Mesenchymal stem cell (in vitro differentiated cells and primary cell): ENCODE measurements at places on chromosomes 5 and 9.

- DNase-seq = no peak
Measured at GRCh38 chr5:53311681-53312080, 168.7 kb upstream of the FST start.

- no peak for DNase-seq
Measured at GRCh38 chr9:22742401-22742800, 295.8 kb downstream of the DMRTA1 start.

DNA sequence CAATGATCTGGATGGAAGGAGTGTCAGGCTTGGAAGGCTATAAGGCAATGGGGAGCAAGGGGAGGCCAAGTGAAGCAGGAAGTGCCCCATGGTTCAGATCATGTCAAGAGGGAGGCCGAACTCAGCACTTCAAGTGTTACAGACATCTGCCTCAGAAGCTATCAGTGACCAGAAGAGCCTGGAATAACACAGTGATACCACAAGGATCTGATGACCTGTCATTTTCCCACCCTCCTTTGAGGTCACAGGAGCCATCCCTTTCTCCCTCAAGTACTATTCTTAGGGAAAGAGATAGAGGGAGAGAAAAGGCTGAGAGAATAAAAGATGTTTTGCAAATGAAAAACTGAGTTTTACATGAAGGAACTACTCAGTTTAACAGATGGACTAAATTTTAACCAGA, 454.8 kb downstream of the CSNK1G3 start:
- DNase-seq = no peak

- peak; percentile 8 for DNase-seq
Measured at GRCh38 chr9:5714501-5715401, 85.8 kb downstream of the RIC1 start.

GRCh38 chr5:51908215-51908614, 525.0 kb downstream of the ISL1 start:
- DNase-seq = no peak

GRCh38 chr9:13750639-13751038, 471.1 kb upstream of the MPDZ start:
- DNase-seq = no peak

DNA sequence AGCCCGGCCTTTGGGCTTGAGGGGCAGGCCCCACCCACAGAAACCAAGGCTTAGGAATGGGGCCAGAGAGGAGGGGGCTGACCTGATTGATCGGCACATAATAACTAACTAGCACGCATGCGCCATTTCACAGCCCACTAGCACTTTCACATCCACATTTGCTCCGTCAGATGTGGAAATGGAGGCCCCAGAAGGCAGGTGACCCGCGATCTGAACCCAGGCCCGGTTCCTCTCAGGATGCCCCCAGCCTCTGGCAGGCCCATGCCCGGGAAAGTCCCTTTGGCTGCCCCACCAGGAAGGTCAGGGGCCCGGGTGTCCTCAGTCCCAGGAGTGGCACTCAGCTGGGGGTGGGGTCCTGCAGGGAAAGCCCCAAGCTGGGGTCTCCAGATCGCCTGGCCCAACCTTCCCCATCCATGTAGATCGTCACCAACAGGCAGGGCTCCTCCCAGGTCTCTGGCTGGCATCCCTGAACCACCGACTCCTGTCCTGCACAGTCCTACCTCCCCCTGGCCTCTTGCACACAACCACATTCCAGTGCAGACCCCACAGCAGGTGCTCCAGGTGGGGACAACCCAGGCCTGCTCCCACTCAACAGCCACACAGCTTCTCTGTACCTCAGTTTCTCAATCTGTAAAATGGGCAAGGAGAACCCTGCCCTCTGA, 46.7 kb downstream of the VAV2 start:
- DNase-seq = no peak

DNA sequence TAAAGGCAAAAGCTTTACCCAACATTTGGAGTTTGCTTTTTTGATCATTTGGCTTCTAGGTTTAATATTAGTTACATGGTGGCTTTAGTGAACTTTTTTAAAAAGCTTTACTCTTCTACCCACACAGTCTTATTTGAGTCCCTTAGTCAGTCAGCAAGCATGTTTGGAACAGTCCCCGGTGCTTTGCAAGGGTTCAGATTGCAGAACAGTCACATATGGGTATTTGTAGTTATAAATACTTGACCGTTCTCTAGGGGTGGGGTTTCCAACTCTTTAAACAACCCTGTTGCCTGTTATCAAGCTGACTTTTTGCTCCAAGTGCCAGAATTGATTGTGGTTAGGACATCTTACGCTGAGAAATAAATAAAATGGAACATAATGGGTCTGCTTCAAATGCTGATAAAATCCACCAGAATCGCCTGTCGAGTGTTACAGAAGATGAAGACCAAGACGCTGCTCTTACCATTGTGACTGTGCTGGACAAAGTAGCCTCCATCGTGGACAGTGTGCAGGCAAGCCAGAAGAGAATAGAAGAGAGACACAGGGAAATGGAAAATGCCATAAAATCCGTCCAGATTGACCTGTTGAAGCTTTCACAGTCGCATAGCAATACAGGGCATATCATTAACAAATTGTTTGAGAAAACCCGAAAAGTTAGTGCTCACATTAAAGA, at the start of gene CAVIN4:
TSS of gene CAVIN4 (plus strand) at position 304 of the 673 bp plus-strand sequence. CDS start at position 369, 65 bp downstream.
- DNase-seq = no peak

DNA sequence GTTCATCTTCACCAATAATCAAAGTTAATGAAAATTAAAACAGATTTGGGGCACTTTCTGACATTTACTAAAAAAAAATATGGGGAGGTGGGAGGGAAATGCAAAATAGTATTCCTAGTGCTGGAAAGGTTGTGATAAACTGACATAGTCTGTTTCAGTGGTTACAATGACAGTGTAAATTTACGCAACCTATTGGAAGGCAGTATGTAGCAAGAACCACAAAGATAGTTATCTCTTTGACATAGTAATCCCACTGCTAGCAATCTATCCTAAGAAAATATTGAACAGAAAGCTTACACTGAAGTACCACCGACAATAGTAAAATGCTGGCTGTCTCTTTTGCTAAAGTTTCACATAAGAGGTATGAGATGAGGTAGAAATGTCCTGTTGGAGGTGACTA, 15.1 kb upstream of the EPB41L4B start:
- no peak for DNase-seq

DNA sequence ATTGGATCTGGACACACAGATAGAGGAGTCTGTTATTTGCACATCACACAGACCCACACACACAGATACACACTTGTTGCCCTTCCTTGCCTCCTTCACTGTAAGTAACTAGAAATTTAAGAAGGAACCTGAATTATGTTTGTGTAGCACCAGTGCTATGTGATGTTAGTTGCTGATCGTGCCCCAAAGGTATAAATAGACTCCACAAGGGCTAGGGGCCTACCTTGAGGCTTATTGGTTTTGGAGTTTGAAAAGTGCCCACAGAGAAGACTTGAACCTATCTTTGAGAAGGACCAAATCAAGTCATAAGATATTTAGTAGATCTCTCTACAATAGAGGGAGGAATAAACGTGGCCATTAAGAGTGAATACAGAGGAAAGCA, 8.8 kb upstream of the TGFBI start:
- DNase-seq = no peak

DNA sequence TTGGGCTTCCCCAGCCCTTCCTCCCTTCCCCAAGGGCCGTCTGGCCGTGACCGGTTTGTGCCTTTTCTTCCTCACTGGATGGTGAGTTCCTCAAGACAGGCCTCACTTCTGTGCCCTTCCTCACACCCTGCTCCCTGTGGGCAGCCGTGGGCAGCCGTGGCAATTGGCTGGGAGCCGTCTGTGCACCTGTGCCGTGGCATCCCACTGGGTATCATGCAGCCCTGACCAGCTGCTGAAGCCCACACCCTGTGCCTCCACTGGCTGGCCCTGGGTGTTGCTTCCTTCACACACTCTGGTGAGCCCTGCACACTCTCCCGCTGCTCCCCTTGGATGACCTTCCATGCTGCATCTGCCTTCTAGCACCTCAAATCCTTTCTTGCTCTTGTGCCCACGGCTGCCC, 100.2 kb downstream of the COL5A1 start:
- DNase-seq = no peak

DNA sequence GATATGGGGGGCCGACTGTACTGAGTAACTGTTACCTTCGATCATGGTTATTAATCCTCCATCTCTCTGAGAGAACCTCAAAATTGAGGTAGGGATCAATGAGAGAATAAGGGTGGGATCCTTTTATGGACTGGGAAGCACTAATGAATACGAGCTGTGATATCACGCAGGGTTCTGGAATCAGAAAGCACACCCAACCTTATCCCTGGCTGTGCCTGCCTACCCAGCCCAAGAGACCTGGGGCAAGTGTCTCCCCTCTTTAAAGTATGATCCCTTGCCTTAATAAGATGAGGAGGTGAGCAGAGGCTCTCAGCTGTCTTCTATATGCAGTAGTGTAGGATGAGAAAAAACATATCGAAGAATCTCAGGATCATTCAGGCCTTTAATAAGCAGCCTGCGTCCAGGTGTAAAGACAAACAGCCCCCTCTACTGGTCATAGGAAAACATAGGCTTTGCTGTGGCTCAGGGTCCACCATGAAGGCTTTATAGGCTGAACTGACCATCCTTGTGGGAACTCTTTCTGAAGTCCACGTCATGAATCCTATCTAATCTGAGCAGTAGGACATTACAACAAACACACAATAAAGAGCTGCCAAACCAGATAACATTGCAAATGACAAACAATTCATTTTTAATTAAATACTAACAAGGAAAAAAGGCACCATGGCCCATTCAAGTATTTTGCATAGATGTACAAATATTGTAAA, 16.8 kb downstream of the NIPAL4 start:
- peak; percentile 79 for DNase-seq

DNA sequence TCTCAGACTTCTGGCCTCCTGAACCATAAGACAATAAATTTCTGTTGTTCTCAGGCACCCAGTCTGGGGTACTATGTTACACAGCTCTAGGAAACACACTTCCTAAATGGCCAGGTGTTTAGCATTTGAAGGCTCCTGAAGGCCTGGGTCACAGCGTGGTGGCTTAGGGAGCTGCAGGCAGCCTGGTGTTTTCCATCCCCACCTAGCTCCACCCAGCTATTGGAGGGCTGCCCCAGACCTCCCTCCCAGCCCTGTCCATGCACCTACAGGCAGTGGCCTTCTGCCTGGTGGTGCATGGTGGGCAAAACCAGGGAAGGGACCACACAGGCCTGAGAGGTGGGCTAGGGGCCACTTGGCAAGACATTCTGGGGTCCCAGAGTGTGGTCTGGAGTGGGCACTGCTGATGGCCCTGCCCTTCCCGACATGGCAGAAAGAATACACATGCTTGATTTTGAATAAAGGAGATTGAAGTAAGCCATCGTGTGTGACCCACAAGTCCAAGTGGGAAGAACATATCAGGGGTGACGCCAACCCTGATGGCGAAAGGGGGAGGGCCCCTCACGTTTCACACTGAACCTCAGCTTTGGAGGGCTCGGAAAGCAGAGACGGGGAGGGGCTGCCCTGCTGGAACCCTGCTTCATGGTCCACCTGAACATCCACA, 1.3 kb upstream of the SUSD3 start:
- no peak for DNase-seq

DNA sequence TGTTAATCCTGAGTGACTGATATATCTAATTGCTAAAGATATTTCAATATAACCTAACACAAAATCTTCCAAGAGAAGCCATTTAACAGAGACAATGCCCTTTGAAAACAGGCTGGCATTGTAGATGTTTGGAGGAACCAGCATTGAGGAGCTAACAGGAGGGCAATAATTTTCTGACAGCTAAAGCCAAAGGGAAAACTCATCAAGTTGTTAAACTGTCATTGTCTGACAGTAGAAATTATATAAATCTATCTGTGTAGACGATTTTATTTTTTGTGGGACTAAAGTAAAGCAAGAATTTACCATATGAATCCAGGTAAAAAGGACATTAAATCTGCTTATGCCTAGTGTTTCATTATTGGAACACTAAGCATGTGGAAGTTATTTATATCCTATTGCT, 500.2 kb upstream of the NMUR2 start:
- DNase-seq = no peak

DNA sequence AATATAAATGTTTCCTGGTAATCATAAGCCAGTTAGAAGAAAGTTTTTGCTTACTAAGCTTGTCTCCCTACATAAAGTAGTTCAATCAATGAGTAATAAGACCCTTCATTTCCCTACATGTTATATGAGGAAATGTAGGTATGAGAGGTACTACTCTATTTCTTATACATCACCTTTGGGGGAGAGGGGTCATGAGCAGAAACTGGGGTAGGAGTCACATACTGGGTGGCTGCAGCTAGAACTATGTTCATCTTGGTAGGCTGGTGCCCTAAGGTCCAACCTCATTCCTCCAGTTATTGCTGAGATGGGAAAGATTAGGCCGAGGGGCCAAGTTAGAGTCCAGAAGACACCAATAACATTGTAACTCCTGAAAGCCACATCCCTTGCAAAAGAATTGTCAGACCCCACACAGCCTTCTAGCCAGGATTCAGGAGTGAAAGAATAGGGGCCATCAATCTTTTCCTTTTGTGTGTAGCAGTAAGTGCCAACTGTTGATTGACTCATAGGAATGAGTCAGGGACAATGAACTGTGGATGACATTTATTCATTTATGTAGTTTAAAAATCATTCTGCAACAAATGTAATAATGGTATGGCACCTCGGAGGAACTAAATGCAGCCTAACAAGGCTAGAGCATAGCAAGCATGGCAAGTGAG, 21.6 kb upstream of the SREK1 start:
- no peak for DNase-seq

DNA sequence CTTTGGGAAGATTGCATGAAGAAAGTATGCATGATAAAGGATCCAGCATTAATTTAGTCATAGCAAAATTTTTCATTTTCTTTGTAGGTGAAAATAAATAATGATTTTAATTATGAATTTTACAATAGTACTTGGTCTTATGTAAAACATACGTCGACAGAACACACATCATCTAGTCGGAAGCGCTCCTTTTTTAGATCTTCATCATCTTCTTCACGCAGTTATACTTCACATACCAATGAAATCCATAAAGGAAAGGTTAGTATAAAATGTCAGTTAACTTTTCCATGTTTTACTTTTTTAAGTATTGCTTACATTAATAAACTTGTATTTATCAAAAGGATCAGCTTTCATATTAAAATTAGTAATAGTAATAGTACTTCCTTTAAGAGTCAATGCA, 35.8 kb downstream of the C7 start:
- DNase-seq = no peak

GRCh38 chr5:67659288-67659687, 462.7 kb upstream of the CD180 start:
- no peak for DNase-seq
